Sigmoid colon (tissue), 7 donors: ENCODE measurements at places on chromosomes 7 and 10. TPM values are rescaled to one million over a fixed set of nuclear protein-coding genes. Genes with fewer than 3 reads are reported as not detected.

DNA sequence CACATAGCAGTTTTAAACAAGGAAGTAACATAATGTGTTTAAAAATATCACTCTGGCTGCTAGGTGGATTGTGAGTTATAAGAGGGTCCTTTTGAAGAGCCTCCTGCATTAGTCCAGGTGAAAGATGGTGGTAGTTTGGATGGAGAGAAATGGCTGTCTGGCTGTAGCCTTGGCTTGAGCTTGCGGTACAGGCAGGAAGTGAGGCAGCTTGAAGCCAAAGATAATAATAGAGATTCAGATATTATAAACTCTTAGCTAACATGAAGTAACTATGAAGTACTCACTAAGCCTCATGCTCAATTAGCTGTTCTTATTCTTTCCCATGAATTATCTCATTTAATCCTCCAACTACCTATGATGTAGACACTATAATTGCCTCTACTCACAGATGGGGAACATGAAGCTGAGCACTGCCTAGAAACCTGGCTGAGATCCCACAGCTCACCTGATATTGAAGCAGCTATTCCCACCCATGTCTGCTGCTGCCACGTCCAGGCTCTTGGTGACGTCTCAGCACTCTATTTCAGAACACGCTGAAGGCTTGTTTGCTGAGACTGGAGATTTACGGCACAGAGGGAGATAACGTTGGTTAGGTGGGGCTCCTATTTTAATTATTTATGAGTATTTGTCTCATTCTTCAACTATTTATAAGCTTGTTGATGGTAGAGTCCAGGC lies 10.4 kb downstream of the C10orf120 start:
- H3K27ac ChIP-seq = no peak overlapping the region
- no peak for DNase-seq
- H3K27me3 ChIP-seq = no peaks in the 10 kb centered on the region
- H3K4me3 ChIP-seq = no peak overlapping the region
- no peaks in the 10 kb centered on the region for H3K4me1 ChIP-seq

- H3K27me3 ChIP-seq = no peaks in the 10 kb centered on the region
- H3K4me3 ChIP-seq = no peak overlapping the region
- DNase-seq = no peak
- no peak overlapping the region for H3K27ac ChIP-seq
- no peaks in the 10 kb centered on the region for H3K4me1 ChIP-seq
Observed at GRCh38 chr7:87359366-87359765, 13.9 kb downstream of the CROT start.

DNA sequence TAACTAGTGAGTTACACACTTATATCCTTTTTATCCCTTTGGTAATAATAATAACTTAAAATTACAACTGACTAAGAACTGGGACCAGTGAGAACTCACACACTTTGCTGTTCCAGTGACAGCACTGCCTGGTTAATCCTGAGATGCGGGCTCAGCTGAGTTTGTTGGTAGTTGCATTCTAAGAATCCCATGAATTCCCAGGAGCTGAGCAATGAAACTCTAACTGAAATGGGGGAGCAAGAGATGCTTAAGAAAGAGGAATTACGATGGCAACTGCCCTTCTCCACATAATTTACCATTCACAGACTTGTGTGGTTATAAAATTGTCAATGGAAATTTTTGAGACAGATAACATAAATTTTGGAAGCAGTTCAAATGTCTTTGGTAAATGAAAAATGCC lies 659.4 kb downstream of the MAGI2 start:
- DNase-seq = no peak
- no peaks in the 10 kb centered on the region for H3K36me3 ChIP-seq
- H3K4me3 ChIP-seq = no peak overlapping the region
- peaks cover 10% of the 10 kb centered on the region for H3K4me1 ChIP-seq
- H3K27me3 ChIP-seq = no peaks in the 10 kb centered on the region

DNA sequence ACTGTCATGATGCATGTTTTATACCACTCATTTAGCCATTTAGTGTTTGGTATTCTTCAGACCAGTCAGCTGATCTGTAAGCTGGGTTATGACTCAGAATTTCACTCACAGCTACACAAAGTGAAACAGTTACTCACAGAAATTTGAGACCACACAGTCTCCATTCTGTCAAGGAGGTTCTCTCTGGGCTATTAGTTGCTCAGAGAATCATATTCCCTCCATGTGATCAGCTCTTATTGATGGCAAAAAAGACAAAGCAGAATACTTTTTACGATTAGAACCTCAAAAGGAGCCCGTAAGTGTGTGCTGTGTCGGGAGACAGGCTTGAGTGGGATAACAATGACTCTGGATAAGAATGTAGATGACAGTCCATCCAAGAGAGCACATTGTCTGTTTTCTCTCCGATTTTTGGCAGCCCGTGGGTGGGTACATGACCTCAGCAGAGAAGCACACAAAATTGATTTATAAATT lies 277.6 kb upstream of the SORCS1 start:
- H3K4me1 ChIP-seq = no peaks in the 10 kb centered on the region
- no peak for DNase-seq
- H3K36me3 ChIP-seq = no peaks in the 10 kb centered on the region
- no peak overlapping the region for H3K4me3 ChIP-seq

- H3K27ac ChIP-seq = no peak overlapping the region
- DNase-seq = no peak
- no peaks in the 10 kb centered on the region for H3K36me3 ChIP-seq
- H3K4me1 ChIP-seq = no peaks in the 10 kb centered on the region
- H3K27me3 ChIP-seq = no peaks in the 10 kb centered on the region
Observed at GRCh38 chr7:22675917-22676343, 51.1 kb upstream of the IL6 start.

- H3K4me3 ChIP-seq = no peak overlapping the region
- no peak for DNase-seq
- no peaks in the 10 kb centered on the region for H3K36me3 ChIP-seq
- no peak overlapping the region for H3K27ac ChIP-seq
- H3K4me1 ChIP-seq = no peaks in the 10 kb centered on the region
- H3K27me3 ChIP-seq = no peaks in the 10 kb centered on the region
Observed at GRCh38 chr7:140585333-140585732, 55.3 kb downstream of the DENND2A start.

GRCh38 chr10:73807471-73807870 lies 3.9 kb downstream of the NDST2 start:
- H3K27ac ChIP-seq = no peak overlapping the region
- peaks cover 39% of the 10 kb centered on the region for H3K4me1 ChIP-seq
- no peak for DNase-seq
- H3K36me3 ChIP-seq = peaks cover 66% of the 10 kb centered on the region
- H3K27me3 ChIP-seq = no peaks in the 10 kb centered on the region

- H3K36me3 ChIP-seq = no peaks in the 10 kb centered on the region
- no peak overlapping the region for H3K27ac ChIP-seq
- no peak for DNase-seq
Observed at GRCh38 chr10:45408421-45409319, 34.7 kb downstream of the ALOX5 start.

- no peak overlapping the region for H3K4me3 ChIP-seq
- H3K4me1 ChIP-seq = peaks cover 18% of the 10 kb centered on the region
- H3K27me3 ChIP-seq = peaks cover 24% of the 10 kb centered on the region
Observed at GRCh38 chr10:120460776-120461175, 3.7 kb downstream of the PLPP4 start.

DNA sequence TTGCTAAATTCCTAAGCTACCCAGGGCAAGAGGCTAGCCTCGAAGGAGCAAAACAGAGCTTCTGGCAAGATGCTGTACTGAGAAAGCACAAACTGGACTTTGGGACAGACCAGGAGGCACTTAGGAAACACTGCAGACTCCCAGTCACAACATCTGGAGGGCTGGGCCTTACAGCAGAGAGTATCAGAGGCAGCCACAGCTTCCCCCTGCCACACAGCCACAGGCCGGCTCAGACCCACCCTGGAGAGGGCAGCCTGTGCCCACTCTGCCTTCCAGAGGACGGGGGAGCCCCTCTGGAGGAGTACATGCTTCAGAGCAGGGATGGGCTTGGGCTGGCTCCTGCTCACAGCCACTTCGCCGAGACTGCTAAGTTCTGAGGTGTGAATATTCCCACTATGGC lies 17.4 kb downstream of the ESYT2 start:
- no peaks in the 10 kb centered on the region for H3K4me1 ChIP-seq
- peak overlapping the region; percentile 78 for H3K27ac ChIP-seq
- H3K36me3 ChIP-seq = no peaks in the 10 kb centered on the region
- H3K27me3 ChIP-seq = no peaks in the 10 kb centered on the region

The TMEM273 gene
- 17.8 TPM for total RNA-seq

The TFEC gene
- 9.1 TPM for total RNA-seq

The MMD2 gene
- 0.71 TPM for total RNA-seq

The CCL24 gene
- total RNA-seq = not detected

DNA sequence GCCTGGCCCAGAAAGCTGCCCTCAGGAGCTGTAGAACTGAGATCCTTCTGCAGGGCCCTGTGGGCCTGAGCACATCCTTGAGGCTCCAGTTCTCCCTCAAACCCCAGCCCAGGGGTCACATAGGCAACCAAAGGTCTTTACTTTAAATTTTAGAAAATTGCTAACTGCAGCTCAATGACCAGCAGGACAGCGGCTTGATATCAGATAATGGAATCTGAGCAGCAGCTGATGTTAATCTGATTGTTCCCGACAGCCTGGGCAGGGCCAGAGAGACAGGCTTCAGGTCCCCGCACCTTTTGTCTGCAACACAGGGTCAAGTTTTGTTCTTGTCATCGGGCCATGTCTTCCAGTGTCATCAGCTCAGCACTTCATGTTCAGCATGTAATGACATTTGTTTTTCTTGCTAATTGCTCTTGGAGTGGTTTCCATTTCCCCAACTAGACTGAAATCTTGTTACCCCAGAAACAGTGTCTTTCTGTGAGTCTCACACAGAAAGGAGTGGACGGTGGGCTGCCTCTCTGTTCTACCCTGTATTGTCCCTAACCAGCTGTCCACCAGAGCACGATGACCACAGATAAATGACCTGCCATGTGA lies 91.0 kb downstream of the PAXIP1 start:
- H3K36me3 ChIP-seq = no peaks in the 10 kb centered on the region
- peaks cover 8% of the 10 kb centered on the region for H3K4me1 ChIP-seq
- H3K27me3 ChIP-seq = peaks cover 16% of the 10 kb centered on the region
- H3K27ac ChIP-seq = no peak overlapping the region

The C10orf105 gene
- not detected for total RNA-seq

DNA sequence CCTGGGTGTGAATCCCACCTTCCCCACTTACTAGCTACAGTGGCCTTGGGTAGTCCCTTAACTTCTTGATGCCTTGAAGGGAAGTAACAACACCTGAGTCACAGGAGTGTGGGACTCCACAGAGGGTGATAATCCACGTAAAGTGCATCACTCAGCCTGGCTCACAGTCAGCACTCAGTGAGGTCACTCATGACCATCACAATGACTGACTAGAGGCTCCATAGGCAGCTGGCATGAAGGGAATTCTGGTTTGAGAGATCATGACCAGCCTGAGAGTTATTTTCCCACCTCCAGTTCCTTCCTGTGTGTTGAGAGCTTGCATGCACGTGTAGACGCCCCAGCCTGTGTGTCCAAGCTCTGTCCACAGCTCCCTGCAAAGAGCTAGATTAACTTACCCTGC lies 34.8 kb downstream of the NEUROG3 start:
- no peaks in the 10 kb centered on the region for H3K27me3 ChIP-seq
- no peak overlapping the region for H3K4me3 ChIP-seq
- DNase-seq = no peak
- H3K27ac ChIP-seq = no peak overlapping the region

DNA sequence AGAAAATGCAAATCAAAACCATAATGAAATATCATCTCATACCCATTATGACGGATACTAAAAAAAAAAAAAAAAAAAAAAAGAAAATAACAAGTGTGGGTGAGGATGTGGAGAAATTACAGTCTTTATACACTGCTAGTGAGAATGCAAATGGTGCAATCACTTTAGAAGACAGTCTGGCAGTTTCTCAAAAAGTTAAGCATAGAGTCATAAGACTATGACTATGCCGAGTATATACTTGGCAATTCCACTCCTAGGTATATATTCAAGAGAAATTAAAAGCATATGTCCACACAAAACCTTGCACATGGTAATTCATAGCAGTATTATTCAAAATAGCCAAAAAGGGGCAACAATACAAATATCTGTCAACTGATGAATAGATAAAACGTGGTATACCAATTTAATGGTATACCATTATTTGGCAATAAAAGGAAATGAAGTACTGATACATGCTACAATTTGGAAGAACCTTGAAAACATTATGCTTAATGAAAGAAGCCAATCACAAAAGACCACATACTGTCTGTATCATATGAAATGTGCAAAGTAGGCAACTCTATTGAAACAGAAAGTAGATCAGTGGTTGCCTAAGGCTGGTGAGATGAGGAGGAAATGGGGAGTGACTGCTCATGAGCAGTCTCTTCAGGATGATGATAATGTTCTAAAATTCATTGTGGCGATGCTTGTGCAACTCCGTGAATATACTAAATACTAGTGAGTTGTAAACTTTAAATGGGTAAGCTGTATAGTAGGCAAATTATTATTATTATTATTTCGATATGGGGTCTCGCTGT lies 90.1 kb upstream of the NANOS1 start:
- H3K27ac ChIP-seq = no peak overlapping the region
- no peaks in the 10 kb centered on the region for H3K27me3 ChIP-seq
- no peak overlapping the region for H3K4me3 ChIP-seq
- H3K4me1 ChIP-seq = no peaks in the 10 kb centered on the region
- H3K36me3 ChIP-seq = no peaks in the 10 kb centered on the region

The RPA3 gene
- total RNA-seq = 29.5 TPM

DNA sequence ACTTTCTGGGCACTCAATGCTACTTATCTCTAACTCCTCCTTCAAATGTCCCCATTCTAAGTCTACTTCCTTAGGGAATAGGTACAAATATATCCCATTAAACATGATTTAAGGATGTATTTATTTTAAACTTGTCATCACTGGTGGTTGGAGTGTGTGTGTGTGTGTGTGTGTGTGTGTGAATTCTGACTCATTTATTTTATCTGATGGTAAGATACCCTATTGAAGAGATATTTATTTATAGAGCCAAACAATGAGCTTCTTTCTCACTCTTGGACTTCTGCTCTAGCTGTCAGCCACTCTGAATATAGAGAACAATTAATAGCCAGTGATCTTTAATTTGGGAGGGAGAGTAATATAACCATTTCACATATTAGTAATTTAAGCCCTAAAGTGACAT lies 17.8 kb upstream of the MAGI2 start:
- DNase-seq = no peak
- no peaks in the 10 kb centered on the region for H3K4me1 ChIP-seq
- no peak overlapping the region for H3K27ac ChIP-seq

GRCh38 chr7:93943816-93944540 lies 22.4 kb downstream of the GNG11 start:
- H3K4me1 ChIP-seq = no peaks in the 10 kb centered on the region
- no peak for DNase-seq
- no peaks in the 10 kb centered on the region for H3K27me3 ChIP-seq
- no peak overlapping the region for H3K4me3 ChIP-seq
- H3K36me3 ChIP-seq = no peaks in the 10 kb centered on the region
- H3K27ac ChIP-seq = no peak overlapping the region

GRCh38 chr7:42164881-42165428 lies 72.1 kb downstream of the GLI3 start:
- no peaks in the 10 kb centered on the region for H3K36me3 ChIP-seq
- no peak for DNase-seq
- peaks cover 28% of the 10 kb centered on the region for H3K4me1 ChIP-seq
- H3K27me3 ChIP-seq = no peaks in the 10 kb centered on the region
